CD4-positive, alpha-beta memory T cell (primary cell): ENCODE measurements at places on chromosomes 13 and 19. TPM values are rescaled to one million over a fixed set of nuclear protein-coding genes. Genes with fewer than 3 reads are reported as not detected.
A peak's percentile ranks its signal among the peaks of the same experiment; 100 is the strongest.

- DNase-seq = no peak
Observed at GRCh38 chr13:110284779-110285484, 22.0 kb downstream of the COL4A1 start.

DNA sequence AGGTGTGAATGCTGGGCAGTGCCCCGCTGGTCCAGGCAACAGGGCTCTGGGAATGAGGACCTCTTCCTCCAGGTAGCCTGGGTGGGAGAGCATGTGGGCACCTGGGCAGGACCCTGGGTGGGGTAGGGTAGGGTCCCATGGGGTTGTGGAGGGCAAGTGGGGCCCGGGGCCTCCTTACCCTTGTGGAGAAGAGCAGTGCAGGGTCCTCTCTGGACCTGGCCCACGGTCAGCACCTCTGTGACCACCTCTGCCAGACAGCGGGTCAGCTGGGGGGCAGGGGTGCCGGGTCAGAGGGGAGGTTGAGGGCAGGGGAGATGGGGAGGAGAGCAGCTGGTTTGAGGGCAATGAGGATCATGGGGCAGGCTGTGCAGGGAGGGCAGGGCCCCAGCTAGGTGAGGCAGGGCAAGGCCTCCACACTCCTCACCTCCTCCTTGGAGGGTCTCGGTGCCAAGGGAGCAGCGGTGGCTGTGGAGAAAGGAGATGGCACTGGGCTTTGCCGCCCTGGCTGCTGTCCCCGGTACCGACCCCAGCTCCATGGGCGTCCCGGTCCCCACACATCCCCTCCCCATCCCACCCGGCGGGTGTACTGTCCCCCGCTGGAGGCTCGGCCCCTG, 491 bp downstream of the CCER2 start:
- peak; percentile 27 for DNase-seq

DNA sequence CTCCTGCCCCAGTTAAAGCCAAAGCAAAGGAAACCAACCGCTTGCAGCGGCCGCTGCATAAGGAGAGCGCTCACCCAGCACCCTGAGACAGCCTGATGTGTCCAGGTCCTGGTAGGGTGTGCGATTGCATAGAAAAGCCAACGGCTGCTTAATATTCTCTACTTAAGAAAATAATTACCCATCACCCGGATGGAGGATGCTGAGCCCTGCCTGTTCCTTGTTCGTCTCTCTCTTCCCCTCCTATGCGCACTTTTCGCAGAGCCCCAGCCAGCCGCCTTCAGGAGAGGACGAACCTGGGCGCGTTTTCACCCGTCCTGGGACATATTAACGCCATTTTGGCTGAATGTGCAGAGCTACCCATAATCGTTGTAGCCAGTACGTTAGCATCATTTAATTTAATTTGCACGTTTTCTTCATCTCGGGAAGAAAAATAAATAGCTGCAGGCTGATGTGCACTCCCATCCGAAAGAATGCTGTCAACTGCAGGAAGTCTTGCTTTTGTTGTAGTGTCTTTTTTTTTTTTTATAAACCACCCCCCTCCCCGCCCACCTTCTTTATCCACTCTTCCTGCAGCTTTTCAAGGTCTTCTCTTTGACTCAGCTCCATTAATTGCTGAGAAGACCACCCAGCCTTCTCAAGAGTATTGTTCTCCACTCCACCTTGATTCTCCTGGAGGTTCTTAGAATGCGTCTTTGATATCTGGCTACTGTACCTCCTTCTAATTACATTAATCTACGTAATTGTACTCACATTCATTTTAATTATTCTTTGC, 214.5 kb downstream of the TEX29 start:
- DNase-seq = no peak

- no peak for DNase-seq
Observed at GRCh38 chr13:37090912-37091311, 14.6 kb downstream of the CSNK1A1L start.

GRCh38 chr13:56752636-56753035, 388.1 kb upstream of the PRR20A start:
- DNase-seq = no peak

- no peak for DNase-seq
Observed at GRCh38 chr13:95924389-95924994, 128.7 kb downstream of the UGGT2 start.

- DNase-seq = peak; percentile 21
Observed at GRCh38 chr13:52010890-52011631, at the start of gene ATP7B. ATP7B (minus strand) TSS chr13:52011450; CDS start chr13:52011337, 113 bp downstream.

GRCh38 chr19:11538232-11539036, at the start of gene CNN1:
CNN1 (plus strand) TSS chr19:11538851; CDS start chr19:11538928, 77 bp downstream.
- DNase-seq = no peak

DNA sequence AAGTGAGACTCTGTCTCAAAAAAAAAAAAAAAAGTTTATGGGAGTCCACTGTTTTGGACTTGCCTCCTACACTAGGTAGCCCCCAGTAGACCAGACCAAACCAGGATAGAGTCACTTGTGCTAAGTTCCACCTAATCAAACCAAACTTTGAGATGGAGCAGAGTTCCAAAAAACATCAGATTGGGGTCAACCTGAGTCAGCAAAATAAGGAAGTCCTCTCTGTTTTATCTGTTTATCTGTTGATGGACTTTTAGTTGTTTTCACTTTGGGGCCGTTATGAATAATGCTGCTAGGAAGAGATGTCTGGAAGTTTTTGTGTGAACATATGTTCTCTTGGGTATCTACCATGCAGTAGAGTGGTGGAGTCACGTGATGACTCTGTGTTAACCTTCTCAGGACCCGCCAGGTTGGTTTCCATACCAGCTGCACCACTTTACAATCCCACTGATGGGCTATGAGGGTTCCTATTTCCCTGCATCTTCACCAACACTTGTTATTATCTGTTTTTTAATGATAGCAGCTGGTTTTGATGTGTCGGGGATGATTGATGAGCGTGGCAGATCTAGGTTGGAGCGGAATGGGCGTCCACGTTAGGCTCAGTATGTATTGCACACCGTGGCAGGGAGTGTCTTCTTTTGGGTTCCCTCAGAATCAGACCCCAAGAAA, 46.6 kb upstream of the TM9SF2 start:
- DNase-seq = no peak

DNA sequence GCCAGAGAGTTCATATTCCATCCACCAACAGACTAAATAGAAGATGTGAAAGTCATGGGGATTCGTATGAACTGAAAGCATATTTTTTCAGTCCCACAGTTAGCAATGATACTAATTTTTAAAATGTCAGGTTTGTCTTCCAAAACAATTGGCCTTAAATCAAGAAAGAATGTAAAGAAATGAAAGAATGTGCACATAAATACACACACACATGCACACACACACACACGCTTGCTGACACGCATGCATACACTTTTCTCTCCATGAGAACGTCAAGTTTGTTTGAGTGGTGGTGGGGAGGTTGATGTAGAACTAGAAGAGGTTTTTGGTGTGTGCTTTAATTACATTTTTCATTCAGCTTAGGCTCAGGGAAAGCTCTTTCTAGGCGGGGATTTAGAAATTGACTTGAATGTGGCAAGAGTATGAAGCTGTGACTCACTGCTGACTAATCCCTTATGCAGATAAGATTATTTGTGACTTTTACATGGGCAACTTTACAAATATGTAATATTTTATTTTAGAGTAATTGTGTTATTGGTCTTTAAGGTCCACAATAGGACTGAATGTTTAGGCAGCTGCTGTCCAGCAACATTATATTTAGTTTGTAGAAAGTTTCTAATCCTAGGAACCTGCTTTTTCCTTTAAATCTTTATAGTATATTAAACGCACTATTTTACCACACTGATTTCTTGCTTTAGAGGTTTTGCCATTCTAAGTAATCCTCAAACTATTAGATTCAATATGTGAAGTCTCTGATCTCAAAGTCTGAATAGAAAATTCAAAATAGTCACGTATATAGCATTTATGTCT, 18.8 kb downstream of the FLT1 start:
- no peak for DNase-seq

DNA sequence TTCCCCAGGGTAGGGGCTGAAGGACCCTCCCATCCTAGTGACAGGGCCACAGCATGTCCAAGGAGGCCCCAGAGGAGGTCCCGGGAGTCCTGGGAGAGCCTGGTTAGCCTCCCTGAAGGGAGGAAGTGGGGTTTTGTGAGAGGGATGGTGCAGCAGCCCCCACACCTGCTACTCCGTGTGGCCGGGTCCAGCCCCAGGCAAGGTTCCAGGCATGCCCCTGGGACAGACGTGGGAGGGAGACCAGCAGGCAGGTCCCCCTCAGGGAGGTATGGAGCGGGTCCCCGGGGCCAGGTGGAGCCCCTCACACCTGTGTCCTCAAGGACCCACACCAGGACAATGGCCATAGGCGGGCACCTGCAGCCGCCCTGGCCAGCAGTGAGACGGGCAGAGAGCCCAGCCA, 1.9 kb upstream of the F7 start:
- DNase-seq = no peak

DNA sequence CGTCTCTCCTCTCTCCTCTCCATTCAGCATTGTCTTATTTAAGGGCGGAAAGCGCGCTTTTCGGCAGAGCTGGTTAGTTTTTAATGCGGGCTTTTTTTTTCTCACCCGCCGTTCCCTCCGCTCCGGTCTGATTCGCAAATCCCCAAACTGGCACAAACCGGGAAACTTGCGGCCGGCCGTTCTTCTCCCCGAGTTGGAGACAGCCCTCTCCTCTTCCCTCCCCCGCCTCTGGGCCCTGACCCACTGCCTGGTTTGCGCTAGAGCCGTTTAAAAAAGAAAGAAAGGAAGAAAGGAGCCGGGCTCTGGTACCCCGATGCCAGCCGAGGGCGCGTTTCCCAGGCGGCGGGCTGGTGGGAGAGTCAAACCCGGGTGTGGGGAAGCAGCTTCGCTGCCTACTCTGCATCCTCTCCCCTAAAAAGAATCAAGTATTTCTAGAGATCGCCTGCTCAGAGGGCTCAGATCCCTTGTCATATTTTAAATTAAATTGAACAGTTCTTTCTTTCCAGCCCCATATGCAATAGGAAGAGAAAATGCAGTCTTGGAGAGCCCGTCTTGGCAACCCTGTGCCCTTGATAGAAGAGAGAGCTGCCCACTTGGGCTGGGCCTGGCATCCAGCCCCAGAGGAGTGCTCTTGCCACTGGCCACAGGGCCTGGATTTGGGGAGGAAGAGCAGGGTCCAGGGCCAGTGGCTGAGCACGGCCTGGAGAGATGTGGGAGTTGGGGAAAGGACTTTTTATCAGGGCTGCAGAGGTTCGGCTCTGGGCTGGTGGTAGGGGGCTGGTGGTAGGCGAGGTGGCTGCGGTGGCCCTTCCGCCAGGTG, 19.0 kb downstream of the NFIX start:
- DNase-seq = no peak

- no peak for DNase-seq
Observed at GRCh38 chr13:46171217-46171616, 10.8 kb downstream of the LCP1 start.

Gene SLC46A3
- 25.8 TPM for polyA plus RNA-seq

Gene AP1M2
- not detected for polyA plus RNA-seq

Gene ACP7
- not detected for polyA plus RNA-seq

Gene SIGLEC14
- not detected for polyA plus RNA-seq

Gene LILRB2
- polyA plus RNA-seq = not detected

Gene ACER1
- 0.90 TPM for polyA plus RNA-seq

Gene SULT2B1
- polyA plus RNA-seq = 0.13 TPM
